ENCODE measurements at places on chromosomes 2 and 18.

DNA sequence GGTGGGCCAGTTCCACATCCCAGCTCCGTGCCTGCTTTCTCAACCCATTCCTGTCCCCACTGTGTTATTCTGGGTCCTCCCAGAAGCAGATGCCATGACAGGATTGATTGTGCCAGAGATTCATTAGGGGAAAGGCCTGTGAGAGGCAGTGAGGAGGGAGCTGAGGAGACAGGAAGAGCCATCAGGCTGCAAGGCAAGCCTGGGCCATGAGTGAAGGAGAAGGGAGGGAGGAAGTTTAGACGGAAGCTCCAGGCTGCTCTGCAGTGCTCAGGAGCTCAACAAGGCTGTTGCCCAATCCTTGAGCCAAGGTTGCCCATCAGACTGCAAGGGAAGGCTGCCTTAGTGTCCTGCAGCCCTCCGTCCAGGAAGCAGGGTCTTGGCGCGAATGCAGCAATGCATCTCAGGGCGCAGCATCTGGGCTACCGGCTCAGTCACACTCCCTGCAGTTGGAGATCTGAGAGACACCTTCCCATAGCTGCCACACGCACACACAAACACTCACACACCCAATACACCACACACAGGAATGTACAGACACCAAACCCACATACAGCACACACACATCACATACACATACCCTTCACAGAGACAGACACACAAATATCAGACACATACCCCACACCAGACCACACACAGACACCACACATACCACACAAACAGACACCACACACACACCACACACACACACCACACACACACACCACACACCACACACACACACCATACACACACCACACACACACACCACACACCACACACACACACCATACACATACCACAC, 139.5 kb upstream of the NDUFV2 start:
- DNase-seq = no peak

DNA sequence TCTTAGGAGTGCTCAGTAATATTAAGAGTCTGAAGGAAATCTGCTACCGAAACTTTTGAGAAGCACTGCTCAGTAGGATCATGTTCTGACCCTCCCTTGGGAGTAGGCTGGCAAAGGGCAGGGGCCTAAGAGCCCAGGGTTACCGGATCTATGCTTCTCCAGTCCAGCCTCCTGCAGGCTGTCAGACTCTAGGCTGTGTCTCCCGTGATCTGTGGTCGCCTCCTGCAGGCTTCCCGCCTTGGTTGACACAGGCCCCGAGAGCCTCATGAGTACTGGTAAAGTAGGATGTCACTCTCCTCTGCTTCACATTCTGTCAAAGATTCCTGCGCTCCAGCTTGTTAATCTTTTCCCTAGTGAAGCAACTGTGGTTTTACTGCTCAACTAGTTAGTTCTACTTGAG, 647.8 kb upstream of the RAB6C start:
- DNase-seq = no peak

- DNase-seq = no peak
Observed at GRCh38 chr2:172120118-172120517, 17.4 kb upstream of the DLX2 start.

DNA sequence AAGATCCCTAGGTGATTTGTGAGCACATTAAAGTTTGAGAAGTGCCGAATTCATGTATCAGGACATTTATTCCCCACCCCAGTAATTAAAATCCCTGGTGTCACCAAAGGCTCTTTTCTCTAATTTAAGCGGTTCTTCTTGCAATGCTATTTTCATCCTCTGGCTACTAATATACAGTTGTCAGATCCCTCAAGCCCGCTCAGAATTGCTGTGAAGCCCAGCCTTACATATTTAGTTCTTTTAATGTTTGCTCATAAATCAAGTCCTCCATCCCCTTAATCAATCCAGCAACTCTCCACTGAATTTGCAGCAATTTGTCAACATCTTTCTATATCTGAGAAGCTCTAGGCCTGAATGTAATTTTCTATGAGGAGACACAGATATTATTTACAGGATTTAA, 437.9 kb downstream of the PIK3C3 start:
- DNase-seq = no peak

DNA sequence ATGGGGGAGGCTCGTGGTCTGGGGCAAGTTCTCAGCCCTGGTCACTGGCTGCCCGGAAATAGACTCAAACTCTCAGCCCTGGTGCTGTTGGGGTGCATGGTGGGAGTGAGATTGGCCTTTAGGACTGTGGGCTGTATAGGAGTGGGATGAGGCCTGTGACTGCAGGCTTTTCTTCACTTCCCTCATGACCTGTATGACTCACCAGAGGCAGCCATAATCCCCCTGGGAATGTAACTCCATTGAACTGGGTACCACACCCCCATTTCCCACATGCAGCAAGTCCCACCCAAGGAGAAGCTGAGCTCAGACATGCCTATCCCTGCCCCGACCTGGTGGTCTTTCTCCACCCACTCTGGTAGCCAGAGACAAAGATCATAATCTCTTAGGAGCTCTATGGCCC, 177.7 kb upstream of the OSR1 start:
- no peak for DNase-seq

- DNase-seq = no peak
Observed at GRCh38 chr2:96729748-96730147, 10.1 kb downstream of the LMAN2L start.

GRCh38 chr18:47898696-47899095, 31.8 kb downstream of the SMAD2 start:
- DNase-seq = no peak

DNA sequence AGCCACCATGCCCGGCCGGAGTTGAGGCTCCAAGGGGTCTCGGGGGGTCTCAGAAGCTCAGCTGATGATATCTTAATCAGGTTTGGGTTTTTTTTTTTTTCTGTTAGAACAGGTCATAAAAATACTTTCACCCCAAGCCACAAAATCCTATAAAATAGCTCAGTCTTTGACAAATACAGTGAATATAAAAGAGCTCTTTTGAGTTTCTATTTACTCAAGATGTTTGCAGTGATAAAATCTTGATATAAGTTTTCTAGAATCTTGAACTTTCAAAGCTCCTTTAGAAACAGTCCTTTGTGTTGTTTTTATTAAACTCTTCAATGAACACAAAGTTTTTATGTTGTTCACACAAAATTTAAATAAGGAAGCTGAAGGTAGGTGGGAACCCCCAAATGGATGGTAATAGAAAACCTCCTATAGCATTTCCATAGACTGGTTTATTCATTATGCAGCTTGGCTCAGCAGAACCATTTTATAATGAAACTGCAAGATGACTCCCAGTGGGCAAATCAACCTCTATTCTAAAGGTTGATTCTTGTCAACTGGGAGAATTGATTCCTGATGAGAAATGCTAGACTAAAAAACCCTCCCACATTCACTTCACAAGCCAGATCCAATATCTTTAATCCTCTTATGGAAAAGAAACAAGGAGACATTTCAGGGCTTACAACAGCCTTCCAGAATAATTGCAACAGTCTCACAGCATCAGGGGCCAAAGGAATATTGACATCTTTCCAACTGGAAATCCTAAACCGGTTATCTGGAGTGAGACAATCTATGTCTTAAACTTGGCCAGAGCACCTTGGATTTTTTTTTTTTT, 13.6 kb upstream of the NARS1 start:
- DNase-seq = no peak

GRCh38 chr2:178496049-178496448, 15.8 kb downstream of the PLEKHA3 start:
- DNase-seq = no peak

GRCh38 chr2:98446850-98447249, 2.2 kb downstream of the INPP4A start:
- no peak for DNase-seq

GRCh38 chr2:89850881-89851582, 1159.6 kb downstream of the RPIA start:
- DNase-seq = no peak

DNA sequence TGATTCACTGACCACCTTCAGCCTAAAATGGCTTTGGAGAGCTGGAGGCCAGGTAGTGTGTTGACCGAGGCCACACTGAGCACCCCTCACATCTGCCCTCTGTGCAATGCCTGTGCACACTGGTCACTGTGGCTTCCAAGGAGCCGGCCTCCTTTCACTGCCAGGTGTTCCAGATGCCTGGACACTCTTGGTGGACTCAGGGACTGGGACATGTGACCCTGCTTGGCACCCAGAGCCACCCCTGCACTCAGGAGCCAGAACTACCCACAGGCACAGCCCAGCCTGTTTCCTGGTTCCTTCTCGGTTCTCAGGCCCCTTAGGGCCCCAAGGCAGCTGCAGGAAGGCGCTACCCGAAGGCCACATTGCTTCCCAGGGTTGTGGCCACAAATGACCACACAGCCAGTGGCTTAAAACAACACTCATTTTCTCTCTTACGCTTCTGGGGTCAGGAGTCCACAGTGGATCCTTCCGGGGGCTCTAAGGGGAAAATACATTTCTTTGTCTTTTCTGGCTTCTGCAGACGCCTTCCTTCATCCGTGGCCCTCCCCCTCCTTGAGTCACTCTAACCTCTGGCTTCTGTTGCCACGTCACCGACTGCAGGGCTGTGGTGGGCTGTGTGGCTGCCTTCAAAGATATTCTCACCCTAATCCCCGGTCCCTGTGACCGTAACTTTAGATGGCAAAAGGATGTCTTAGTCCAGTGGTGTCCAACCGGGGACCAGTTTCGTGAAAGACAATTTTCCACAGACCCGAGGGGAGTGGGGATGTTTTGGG, 78.6 kb downstream of the ASB1 start:
- no peak for DNase-seq

GRCh38 chr18:7102131-7102530, 15.5 kb downstream of the LAMA1 start:
- DNase-seq = no peak

DNA sequence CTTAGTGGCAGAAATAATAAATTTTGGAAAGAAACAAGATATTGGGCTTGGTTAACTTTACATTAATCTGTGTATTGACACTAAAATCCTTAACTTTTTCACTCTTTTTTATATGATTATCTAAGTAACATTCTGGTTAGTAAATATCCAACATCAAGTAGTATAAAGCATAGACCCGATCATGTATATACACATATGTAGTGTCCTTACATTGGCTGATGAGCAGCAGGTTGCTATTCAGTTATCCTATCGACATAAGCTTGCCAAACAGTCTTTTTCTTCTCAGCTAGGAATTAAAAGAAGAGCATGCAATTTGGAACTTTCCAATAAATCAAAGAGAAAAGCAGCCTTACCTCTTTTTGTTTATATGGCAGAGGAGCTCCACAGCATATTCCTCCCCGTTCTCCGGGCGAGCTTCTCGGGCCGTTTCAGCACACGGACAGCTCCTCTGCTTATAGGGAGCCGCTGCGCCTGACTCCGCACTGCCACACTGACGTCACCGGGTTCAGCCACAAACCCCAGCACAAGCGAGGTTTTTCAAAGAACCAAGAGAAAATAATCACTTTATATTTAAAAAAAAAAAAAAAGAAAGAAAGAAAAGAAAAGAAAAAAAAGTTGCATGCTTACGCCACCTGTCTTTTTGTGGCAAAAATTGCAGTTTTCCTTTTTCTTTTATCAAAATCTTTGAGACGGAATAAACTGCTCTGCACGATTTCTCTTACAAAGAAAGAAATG, at the start of gene SCG2:
TSS of gene SCG2 (minus strand) at position 430 of the 735 bp plus-strand sequence. CDS start 3,079 bp downstream, outside the sequence.
- DNase-seq = no peak

- peak; percentile 7 for DNase-seq
Observed at GRCh38 chr2:11071211-11071610, 84.1 kb upstream of the SLC66A3 start.

DNA sequence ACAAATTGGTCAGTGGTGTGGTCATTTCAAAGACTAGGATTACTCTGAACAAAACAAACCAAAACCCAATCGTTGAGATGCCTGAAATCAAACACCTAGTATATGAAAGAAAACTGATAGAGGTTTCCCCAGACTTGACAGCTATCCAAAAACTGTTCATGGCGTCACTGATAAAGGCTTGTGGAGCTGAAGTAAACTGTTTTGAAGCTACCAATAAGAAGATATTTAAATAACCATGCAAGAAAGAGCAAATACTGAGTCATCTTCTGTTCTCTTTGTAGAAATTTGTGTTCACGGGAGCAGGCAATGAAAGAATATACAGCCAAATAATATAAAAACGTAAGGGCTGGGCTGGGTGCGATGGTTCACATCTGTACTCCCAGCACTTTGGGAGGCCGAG, 7.5 kb upstream of the COLEC11 start:
- DNase-seq = no peak

GRCh38 chr18:8944871-8945245, 157.6 kb upstream of the NDUFV2 start:
- no peak for DNase-seq

GRCh38 chr2:147588191-147588590, 256.6 kb upstream of the ACVR2A start:
- DNase-seq = no peak

DNA sequence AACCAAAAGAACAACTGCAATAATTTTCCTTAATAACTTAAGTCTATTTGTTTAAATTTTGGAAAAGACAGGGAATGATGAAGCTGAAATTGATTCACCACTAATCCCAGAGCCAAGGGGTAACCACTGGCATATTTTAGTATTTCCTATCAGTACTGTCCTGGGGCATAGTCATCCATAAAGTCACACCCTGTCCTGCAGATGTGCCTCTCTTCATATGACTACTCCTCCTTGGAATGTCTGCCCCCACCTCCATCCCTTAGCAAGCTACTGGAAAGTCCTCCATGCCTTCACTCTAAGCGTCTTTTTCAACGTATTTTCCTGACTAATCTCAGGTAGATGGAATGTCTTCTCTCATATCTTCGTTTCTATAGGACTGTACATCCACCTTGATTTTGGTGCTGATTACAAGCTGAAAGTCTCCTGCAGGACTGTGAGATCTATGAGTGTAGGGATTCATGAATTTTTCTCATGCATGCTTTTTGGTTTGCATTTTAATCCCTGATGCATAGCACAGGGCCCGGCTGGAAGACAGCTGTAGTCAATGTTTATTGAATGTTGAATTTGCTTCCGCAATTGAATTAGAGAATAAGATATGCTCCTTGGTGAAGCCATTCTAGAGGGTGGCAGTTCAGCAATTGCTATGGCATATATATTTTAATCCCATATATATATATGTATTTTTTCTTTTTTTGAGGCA, 85.6 kb downstream of the MOGAT1 start:
- DNase-seq = no peak

DNA sequence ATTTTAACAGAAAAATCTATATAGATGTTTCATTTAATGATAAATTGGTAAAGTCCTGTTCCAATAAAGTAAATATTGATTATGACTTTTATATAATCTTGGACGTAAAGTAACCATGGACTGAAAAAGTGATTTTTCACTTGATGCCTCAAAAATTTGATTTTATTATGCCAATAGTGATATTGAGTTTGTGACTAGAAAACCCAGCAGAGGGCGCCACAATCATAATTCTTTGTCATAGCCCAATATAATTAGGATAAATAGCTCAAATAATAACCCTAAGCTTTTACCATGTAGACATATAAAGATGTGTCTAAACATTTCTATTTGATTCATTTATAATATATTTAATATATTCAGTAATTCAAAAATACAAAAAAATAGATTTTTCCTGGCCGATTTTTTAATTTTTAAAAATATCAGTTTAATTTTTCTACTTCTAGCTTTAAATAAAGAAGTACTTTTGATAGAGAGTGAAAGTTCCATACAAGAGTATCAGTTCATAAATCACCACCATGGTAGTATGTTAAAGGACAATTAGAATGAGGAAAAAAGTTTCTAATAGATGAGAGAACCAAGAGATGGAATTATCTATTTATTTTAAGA, 30.7 kb downstream of the CAMKMT start:
- DNase-seq = peak; percentile 55
